Aortic smooth muscle cell (primary cell): ENCODE measurements at places on chromosomes 7 and 10. TPM values are rescaled to one million over a fixed set of nuclear protein-coding genes. Genes with fewer than 3 reads are reported as not detected.

The GIMAP6 gene
- 1.7 and 5.4 TPM in 2 replicates for total RNA-seq

The OR2A42 gene
- 0.06 TPM in 1 of 2 replicates, not detected in the other for total RNA-seq

The ACTL6B gene
- not detected in 2 replicates for total RNA-seq

The SPDYE9 gene
- total RNA-seq, result not detected in 2 replicates

The AS3MT gene
- 8.2 and 9.8 TPM in 2 replicates for total RNA-seq

The TCTN3 gene
- 30.1 and 32.0 TPM in 2 replicates for total RNA-seq

The PPP1R17 gene
- not detected in 2 replicates for total RNA-seq

The HOXA6 gene
- total RNA-seq, result not detected in 2 replicates

The CYP2C19 gene
- total RNA-seq, result not detected in 2 replicates

The CPVL gene
- 0.13 TPM in 1 of 2 replicates, not detected in the other for total RNA-seq

The OR2A5 gene
- total RNA-seq, result not detected in 2 replicates

The CHRM2 gene
- 0.26 and 0.31 TPM in 2 replicates for total RNA-seq

The CYP2E1 gene
- total RNA-seq, result 0.40 and 0.56 TPM in 2 replicates
